NCI-H460 (cell line): ENCODE measurements at places on chromosomes 11 and 22. TPM values are rescaled to one million over a fixed set of nuclear protein-coding genes. Genes with fewer than 3 reads are reported as not detected.

Gene SAA1
- total RNA-seq = not detected in 2 replicates

Gene OR52I2
- not detected in 2 replicates for total RNA-seq

Gene TMEM191B
- 0.52 and 1.1 TPM in 2 replicates for total RNA-seq

Gene CEND1
- total RNA-seq = not detected in 2 replicates

Gene UPK2
- total RNA-seq = not detected in 2 replicates

Gene NXPE4
- not detected in 2 replicates for total RNA-seq

Gene SLC25A18
- total RNA-seq = 0.97 and 1.2 TPM in 2 replicates

Gene OR51D1
- total RNA-seq = not detected in 2 replicates

Gene LRRC4C
- 0.12 and 0.23 TPM in 2 replicates for total RNA-seq

Gene DRAP1
- total RNA-seq = 57.2 and 62.4 TPM in 2 replicates

DNA sequence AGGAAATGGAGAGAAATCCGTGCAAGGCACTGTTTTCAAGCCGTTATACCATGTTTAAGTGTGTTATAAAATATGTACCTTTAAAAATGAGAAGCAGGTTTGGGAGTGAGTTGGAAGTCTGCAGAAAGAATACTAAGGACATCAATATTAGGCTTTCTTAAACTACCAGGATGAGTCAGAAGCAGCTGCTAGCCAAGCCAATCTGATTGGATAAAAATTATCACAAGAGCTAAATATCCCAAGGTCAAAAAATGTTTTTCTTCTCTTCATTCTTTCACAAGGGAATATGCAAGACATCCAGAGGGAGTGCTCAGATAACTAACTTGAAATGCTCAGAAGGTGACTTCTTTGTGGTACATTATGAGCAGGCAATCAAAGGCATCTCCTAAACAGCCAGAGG lies 19.3 kb upstream of the CKAP5 start:
- DNase-seq = no peak

GRCh38 chr11:116224154-116224888 lies 548.5 kb downstream of the BUD13 start:
- DNase-seq = peak; percentile 6

GRCh38 chr11:22194306-22194705 lies 1.4 kb downstream of the ANO5 start:
- no peak for DNase-seq

- DNase-seq = no peak
Observed at GRCh38 chr22:50218996-50219727, 18.4 kb downstream of the SELENOO start.

- no peak for DNase-seq
Observed at GRCh38 chr11:130034236-130034635, 31.6 kb upstream of the PRDM10 start.

- no peak for DNase-seq
Observed at GRCh38 chr22:46536537-46537224, 739 bp downstream of the CELSR1 start.

DNA sequence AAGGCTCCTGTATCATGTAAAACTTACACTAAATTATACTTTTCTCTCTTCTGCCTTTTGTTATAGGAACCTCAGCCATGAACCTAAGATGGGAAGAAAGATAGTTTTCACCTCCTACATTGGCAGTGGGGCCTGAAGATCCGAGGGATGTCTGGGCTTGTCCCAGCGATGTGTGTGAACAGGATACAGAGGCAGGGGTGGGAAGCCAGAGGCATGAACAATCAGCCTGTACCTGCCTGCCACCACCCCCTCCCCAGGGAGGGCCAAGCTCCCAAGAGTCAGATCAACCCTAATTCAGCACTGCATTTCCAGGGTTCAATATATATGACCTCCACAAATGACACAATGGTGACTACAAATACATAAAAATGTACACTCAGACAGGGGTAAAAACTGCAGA lies 9.4 kb downstream of the KIAA0930 start:
- no peak for DNase-seq

- DNase-seq = no peak
Observed at GRCh38 chr11:75406338-75406777, 7.0 kb downstream of the RPS3 start.

- DNase-seq = no peak
Observed at GRCh38 chr22:47014636-47015345, 252.3 kb downstream of the TBC1D22A start.

DNA sequence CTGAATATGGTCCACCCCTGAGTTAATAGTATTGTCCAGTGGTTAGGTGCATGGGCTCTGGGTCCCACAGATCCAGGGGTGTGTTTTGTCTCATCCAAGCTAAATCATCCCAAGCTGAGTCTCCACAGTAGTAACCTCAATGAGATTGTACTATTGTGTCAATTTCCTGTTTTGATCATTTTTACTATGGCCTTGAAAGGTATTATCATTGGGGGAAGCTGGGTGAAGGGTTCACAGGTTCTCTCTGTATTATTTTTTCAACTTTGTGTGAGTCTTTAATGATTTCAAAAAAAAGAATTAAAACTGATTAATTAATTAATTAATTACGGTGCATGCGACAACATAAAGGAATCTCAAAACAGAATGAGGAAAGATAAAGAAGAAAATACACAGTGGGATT lies 266.1 kb downstream of the MN1 start:
- no peak for DNase-seq

DNA sequence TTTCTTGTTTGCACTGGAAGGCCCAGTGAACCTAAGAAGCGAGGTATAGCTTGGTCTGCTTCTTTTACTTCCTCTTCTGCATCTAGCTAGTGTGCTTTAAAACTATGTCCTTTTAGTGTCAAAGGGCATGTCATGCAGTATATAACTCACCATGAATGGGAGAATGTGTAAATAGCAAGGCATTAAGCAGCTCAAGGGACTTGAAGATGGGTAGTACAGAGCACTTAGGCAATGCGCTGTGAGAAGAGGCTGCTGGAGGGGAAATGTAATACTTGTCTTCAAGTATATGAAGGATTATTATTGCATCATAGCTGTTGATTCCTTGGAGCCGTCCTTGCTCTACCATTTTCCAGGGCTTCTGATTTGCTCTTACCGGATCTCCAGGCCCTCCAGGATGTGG lies 7.6 kb downstream of the MAML2 start:
- no peak for DNase-seq

DNA sequence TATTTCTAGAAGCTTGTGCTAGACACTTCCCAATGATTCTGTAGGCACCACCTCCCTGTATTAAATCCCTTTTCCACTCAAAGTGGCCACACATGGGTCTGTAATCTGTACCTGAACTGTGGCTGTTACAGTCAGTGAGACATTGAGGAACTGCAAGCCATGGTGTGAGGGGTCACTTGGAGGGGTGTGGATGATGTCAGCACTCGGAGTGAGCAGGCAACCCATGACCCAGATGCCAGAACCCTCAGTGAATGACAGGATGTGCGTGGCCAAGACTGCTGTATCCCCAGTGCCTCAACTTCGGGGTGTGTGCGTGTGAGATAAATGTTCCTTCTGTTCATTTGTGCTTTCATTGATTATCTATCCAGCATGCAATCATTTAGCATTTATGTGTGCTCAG lies 14.7 kb upstream of the SHANK3 start:
- no peak for DNase-seq

- DNase-seq = no peak
Observed at GRCh38 chr11:127651888-127652221, 651.3 kb upstream of the KIRREL3 start.

- no peak for DNase-seq
Observed at GRCh38 chr11:14499178-14499559, 442 bp downstream of the COPB1 start.

DNA sequence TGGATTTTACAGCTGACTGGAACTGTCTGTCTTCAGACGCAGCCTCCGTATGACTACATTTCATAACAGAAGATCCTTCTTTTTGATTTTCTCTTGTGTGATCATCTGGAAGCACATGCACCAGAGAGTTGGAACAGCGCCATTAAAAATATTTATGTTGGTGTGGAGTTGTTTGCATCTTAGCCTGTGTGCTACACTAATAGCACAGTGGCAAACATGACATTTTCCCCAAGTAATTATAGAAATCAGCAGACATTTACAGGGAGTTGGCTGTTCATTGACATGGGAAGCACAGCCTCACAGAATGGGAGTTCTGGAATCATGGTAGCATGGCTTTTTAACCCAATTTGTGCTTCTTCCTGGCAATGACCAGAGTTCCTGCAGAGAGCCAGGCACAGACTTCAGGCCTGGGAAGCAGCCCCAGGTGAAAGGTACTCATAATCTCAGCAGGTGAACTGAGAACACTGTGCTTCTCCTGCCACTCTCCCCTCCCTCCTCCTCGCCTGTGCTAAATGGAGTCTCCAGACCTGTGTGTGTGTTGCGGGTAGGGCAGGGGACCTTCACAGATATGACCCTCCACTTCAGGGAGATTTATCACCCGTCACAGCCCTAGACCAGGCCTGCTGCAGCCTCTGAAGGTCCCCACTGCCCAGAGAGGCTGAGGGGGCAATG lies 82.8 kb upstream of the PLET1 start:
- DNase-seq = peak; percentile 51

GRCh38 chr11:21622566-21622965 lies 570.3 kb upstream of the ANO5 start:
- DNase-seq = no peak

DNA sequence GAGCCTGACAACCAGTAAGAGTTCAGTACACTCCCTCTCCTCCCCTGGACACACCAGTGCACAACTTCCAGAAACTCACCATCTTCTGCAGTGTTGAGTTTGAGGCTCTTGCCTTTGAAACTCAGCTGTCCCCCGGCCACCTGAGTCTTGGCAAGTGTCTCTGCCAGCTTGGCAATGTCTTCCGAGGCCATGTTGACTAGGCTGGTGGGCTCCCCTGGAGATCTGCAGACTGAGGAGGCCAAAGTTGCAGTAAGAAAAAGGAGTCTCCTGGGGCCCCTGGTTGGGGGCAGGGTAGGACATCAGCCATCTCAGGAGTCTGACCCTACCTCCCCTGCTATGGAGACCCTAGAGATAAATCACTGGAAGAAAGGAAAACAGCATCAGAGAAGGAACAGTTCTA lies 5.1 kb downstream of the RANGAP1 start:
- no peak for DNase-seq

DNA sequence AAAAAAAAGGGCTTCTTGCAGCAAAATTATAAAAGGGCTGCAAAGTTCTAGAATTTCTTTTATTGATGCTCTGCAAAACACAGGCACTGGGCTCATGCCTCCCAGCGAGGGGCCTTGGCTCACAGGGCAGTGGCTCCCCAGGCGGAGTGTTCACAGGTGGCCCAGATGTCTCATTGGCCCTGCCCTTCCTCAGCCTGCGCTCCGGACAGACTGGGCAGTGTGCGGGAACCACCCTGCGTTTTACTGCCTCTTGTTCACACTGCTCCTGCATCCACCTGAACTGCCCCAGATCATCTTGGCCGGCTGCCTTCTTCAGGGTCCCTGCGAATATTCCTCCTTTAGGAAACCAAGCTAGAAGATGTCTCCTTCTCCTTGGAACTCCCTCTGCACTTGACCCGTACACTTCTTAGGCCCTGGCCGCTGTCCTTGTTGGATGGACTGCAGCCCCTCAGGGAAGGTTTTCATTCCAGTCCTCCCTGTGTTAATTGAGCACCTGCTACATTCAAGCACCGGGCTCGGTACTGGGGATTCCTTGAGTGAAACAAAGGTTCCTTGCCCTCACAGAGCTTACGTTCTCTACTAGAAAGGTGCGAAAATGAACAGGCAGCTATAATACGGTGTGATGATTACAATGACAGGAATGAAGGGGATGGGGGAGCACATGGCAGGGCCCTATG lies 4.5 kb downstream of the TUBA8 start:
- no peak for DNase-seq
